ENCODE measurements at places on chromosomes 3 and 15.

DNA sequence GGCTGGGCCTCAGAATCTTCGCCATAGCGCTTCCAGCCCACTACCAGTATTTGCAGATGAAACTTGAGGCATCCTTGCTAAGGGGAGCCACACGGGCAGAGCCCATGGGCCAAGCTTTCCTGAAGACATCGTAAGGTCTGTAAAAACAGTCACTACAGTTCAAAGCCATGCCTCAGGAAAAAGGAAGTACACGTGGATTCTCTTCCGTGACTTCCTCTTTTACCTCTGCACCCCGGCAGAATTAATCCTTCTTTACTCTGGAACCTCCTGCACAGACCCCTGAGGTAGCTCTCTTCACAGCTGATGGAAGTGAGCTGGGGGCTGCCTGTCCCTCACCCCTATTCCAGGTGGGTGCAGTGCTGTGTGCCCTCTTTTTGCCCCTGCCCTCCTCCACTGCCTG, 129.2 kb downstream of the CHDH start:
- DNase-seq = no peak

DNA sequence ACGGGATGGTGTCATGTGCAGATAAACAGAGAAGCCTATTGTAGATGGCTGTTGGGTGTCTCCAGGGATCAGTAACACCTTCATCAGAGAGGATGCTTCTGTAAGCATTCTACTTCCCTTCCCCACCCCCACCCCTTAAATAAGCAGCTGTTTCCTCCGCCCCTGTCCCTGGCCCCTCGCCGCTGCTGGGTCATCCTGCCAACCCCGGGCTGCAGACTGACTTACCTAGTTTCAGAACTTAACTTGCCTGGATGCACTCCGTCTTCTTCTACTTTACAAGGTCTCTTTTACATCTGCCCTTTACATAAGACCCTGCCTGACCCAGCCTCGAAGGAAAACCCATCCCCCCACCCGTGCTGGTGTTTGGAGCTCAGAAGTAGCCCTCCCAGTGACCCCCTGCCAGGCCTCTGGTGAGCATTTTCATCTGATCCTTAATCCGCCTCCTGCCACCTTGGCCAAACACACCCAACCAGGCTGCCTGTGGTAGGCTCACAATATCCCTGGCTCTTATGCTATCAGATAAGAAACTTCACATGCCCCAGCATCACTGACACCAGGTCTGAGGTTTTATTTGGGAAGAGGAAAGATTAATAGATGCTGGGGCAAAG, 103.0 kb upstream of the HES1 start:
- no peak for DNase-seq

DNA sequence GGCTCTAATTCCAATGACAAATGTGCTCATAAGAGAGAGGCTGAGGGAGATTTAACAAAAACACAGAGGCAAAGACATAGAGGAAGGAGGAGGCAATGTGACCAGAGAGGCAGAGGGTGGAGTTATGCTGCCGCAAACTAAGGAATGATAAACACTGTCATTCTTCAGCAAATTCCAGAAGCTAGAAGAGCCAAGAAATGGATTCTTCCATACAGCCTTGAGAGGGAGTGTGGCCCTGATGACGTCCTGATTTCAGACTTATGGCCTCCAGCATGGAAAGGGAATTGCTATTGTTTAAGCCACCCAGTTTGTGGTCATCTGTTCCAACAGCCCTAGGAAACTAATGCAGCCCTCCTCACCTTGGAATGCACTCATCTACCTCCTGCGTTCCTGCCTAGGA, 30.5 kb downstream of the CD47 start:
- DNase-seq = no peak

GRCh38 chr3:168493412-168494205, 397.9 kb upstream of the GOLIM4 start:
- DNase-seq = no peak

Measured in glutamatergic neuron (in vitro differentiated cells).